CD4-positive, alpha-beta T cell (primary cell): ENCODE measurements at places on chromosomes 4 and X.

GRCh38 chr4:36426741-36427140, 145.3 kb downstream of the DTHD1 start:
- H3K4me3 ChIP-seq, result no peak overlapping the region
- H3K27ac ChIP-seq, result no peak overlapping the region
- no peaks in the 10 kb centered on the region for H3K27me3 ChIP-seq
- no peaks in the 10 kb centered on the region for H3K4me1 ChIP-seq

DNA sequence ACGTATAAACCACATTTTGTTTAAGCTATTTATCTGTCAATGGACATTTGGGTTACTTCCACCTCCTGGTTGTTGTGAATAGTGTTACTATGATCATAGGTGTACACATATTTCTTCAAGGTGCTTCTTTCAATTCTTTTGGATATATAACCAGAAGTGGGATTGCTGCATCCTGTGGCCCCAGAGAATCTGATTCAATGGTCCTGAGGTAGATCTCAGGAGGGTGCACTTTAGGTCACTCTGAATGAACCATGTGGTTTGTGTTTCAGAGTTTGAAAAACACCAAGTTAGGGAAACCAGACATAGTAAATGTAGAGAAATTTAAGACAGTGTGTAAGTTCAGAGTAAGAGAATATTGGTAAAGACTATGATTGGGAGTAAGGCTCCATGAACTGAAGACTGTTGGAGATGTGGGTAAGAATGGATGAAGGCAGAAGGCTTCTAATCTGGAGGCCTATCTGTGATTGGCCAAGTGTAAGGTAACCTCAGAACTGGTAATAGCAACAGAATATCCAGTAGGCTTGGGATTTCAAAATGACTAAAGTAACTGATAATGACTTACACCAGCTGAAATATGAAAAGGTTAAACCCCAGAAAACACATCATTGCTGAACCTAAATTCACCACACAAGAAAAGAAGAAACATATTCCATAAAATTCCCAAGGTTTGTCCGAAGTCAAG, 236.9 kb downstream of the CAMK2D start:
- H3K27me3 ChIP-seq, result no peaks in the 10 kb centered on the region
- no peak for DNase-seq
- peaks cover 42% of the 10 kb centered on the region for H3K36me3 ChIP-seq
- H3K4me1 ChIP-seq, result no peaks in the 10 kb centered on the region

GRCh38 chr4:76655566-76656479, 220.8 kb downstream of the SHROOM3 start:
- H3K4me3 ChIP-seq, result no peak overlapping the region
- no peaks in the 10 kb centered on the region for H3K36me3 ChIP-seq
- H3K27me3 ChIP-seq, result no peaks in the 10 kb centered on the region
- no peak for DNase-seq
- no peak overlapping the region for H3K27ac ChIP-seq
- no peaks in the 10 kb centered on the region for H3K4me1 ChIP-seq

DNA sequence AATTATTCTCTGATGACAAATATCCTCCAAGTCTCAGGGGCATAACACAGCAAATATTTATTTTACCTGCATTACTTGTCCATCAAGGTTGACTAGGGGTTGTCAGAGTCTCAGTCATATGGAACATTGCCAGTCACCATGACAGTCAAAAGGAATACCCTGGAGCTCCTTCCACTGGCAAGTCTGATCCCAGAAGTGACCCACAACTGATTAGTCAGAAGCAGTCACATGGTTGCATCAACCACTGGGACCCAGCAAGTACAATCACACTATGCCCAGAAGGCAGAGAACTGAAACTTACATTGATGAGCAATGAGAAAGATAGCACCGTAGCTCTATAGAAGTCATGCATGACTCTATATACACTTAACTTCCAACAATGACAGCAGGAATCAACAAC, 41.9 kb upstream of the SOD3 start:
- H3K27ac ChIP-seq, result no peak overlapping the region
- no peak for DNase-seq
- H3K27me3 ChIP-seq, result no peaks in the 10 kb centered on the region
- H3K4me1 ChIP-seq, result no peaks in the 10 kb centered on the region

DNA sequence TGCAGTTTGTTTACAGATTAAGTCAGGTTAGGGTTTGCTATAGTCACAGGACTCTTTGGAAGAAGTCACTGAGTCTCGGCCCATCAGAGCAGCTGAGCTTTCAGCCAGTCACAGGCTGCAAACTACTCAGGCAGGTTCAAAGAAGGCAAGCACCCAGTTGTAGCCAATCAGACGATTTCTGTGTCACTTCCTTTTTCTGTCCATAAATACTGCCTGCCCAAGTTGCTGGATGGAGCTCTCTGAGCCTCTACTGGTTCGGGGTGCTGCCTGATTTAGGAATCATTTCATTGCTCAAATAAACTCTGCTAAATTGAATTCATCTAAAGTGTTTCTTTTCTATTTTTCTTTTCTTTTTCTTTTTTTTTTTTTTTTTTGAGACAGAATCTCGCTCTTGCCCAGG, 7.3 kb upstream of the SH3BP2 start:
- H3K4me1 ChIP-seq, result peaks cover 49% of the 10 kb centered on the region
- no peak for DNase-seq

- no peaks in the 10 kb centered on the region for H3K36me3 ChIP-seq
- H3K27me3 ChIP-seq, result no peaks in the 10 kb centered on the region
Observed at GRCh38 chrX:13110433-13111324, 66.3 kb upstream of the FAM9C start.

DNA sequence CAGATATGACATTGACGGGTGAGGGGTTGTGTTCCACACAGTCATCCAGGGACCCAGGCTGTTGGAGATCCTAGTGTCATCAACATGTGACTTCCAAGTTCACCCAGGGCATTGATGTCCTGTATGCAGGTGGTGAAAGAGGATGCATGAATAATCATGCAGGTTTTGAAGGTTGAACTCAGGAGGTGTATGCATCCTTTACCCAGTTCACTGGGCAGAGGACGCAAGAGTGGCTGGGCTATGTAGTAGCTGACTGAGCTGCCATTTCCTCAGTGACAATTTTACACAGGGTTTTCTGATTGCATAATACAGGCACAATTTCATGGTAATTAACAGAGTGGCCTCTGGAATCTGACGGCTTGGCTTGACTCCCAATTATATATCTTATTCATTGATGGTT, 323.0 kb downstream of the HS3ST1 start:
- H3K4me1 ChIP-seq, result no peaks in the 10 kb centered on the region
- no peaks in the 10 kb centered on the region for H3K27me3 ChIP-seq
- H3K36me3 ChIP-seq, result no peaks in the 10 kb centered on the region
- H3K27ac ChIP-seq, result no peak overlapping the region

DNA sequence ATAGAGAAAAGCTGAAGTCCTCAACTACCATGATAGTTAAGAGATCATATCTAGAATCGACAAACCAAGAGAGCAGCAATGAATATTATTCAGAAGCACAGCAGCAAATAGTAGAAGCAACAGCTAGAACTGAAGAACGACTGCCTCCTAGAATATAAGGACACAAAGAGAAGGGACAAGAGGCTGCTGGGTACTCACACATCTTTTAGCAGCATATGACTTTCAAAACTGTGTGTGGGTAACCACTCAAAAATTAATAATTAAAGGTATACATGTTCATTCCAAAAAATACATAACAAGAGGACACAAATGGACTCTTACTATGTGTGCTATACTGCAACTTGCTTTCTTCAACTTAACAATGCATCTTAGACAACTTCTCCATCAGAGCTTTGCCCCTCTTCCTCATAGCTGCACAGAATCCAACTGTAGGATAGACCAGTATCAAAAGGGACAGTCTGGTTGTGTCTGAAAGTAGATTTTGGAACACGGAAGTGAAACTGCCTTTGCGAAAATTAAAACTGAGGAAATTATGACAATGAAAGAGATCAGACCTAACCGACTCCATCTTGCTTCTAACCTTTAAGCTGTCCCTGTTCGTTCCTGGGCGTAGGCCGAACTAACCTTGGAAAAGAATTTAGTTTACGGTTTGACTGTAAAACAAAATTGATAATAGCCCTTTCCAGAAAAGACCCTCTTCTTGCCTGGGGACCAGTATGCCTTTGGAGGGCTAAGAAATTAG, 125.7 kb downstream of the SH3KBP1 start:
- DNase-seq, result no peak
- H3K4me3 ChIP-seq, result no peak overlapping the region
- H3K4me1 ChIP-seq, result peaks cover 48% of the 10 kb centered on the region

- H3K36me3 ChIP-seq, result no peaks in the 10 kb centered on the region
- H3K27me3 ChIP-seq, result no peaks in the 10 kb centered on the region
- H3K4me3 ChIP-seq, result no peak overlapping the region
- DNase-seq, result no peak
Observed at GRCh38 chr4:173367946-173368345, 2.8 kb upstream of the SAP30 start.

- H3K4me1 ChIP-seq, result no peaks in the 10 kb centered on the region
- H3K27me3 ChIP-seq, result no peaks in the 10 kb centered on the region
- no peaks in the 10 kb centered on the region for H3K36me3 ChIP-seq
- DNase-seq, result no peak
Observed at GRCh38 chr4:112859456-112860184, 189.8 kb upstream of the ANK2 start.

DNA sequence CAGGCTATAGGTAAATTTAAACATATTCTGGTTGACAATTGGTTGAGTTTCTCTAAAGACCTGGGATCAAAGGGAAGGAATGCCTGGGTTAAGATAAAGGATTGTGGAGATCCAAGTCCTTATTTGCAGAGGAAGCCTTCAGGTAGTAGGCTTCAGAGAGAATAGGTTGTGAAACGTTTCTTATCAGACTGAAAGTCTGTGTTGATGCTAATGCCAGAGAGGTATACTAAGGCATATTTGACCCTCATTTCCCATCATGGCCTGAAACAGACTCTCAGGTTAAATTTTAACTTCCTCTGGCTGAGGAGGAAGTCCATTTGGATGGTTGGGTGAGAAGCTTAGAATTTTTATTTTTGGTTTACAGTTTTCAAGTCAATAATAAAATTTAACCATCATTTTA, 48.1 kb downstream of the UGT2A2 start:
- no peaks in the 10 kb centered on the region for H3K36me3 ChIP-seq
- H3K27ac ChIP-seq, result no peak overlapping the region
- H3K27me3 ChIP-seq, result no peaks in the 10 kb centered on the region
- no peaks in the 10 kb centered on the region for H3K4me1 ChIP-seq
- no peak overlapping the region for H3K4me3 ChIP-seq

GRCh38 chrX:1450361-1451161, 2.1 kb downstream of the ASMTL start:
- H3K27me3 ChIP-seq, result no peaks in the 10 kb centered on the region
- H3K27ac ChIP-seq, result peak overlapping the region; percentile 18
- H3K4me3 ChIP-seq, result no peak overlapping the region
- no peak for DNase-seq
- peaks cover 34% of the 10 kb centered on the region for H3K4me1 ChIP-seq

DNA sequence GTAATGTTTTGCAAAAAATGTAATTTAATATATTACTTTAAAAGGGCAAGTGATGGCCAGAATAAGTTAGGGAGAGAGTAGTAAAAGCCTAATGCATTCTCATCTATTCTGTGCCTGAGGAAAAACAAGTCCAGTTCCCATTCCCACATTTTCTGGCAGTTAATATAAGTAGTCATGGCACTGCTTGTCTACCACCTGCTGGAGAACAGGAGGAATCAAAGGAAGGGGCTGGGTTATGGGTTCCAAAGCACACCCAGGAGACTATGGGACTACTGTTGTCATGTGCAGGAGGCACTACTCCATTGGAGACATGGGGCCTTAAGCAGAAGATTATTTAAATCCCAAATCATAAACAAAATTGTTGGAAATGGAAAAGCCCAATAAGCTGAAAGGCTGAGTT, 2618.6 kb downstream of the ARAP2 start:
- DNase-seq, result no peak
- no peaks in the 10 kb centered on the region for H3K36me3 ChIP-seq
- H3K4me1 ChIP-seq, result no peaks in the 10 kb centered on the region
- H3K4me3 ChIP-seq, result no peak overlapping the region
- H3K27me3 ChIP-seq, result no peaks in the 10 kb centered on the region

GRCh38 chr4:128600996-128601871, 208.3 kb upstream of the JADE1 start:
- no peaks in the 10 kb centered on the region for H3K27me3 ChIP-seq
- DNase-seq, result no peak
- no peak overlapping the region for H3K27ac ChIP-seq
- H3K36me3 ChIP-seq, result no peaks in the 10 kb centered on the region
- no peak overlapping the region for H3K4me3 ChIP-seq
- H3K4me1 ChIP-seq, result no peaks in the 10 kb centered on the region

DNA sequence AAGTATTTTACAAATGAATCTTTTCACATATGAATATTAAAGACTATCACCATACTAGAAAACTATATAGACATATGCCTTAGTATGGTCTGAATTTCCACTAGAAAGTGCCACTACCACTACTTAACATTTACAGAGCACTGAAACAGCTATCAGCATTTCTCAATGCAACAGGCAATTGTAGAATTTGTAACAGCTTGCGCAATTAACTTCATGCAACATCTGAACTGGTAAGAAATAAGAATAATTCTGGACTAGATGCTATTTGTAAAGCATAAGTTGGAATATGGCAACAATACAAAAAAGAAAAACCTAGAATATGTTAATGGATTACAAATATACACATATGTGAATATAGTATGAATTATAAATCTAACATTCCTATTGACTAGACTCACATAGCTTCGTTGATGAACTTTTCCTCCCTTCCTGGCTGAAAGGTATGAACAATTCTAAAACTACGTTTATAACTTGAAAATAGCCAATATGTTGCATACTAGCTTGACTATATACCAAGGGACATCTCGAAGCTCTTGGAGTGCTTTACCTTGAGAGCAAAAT, 82.0 kb downstream of the ATP8A1 start:
- peaks cover 7% of the 10 kb centered on the region for H3K36me3 ChIP-seq
- no peak for DNase-seq
- no peaks in the 10 kb centered on the region for H3K4me1 ChIP-seq
- H3K4me3 ChIP-seq, result no peak overlapping the region
- no peaks in the 10 kb centered on the region for H3K27me3 ChIP-seq

- DNase-seq, result no peak
- H3K27me3 ChIP-seq, result no peaks in the 10 kb centered on the region
- H3K36me3 ChIP-seq, result no peaks in the 10 kb centered on the region
- no peaks in the 10 kb centered on the region for H3K4me1 ChIP-seq
- no peak overlapping the region for H3K4me3 ChIP-seq
Observed at GRCh38 chr4:176099314-176099713, 33.7 kb downstream of the WDR17 start.

- no peaks in the 10 kb centered on the region for H3K4me1 ChIP-seq
- no peaks in the 10 kb centered on the region for H3K27me3 ChIP-seq
- no peak overlapping the region for H3K4me3 ChIP-seq
- no peaks in the 10 kb centered on the region for H3K36me3 ChIP-seq
- no peak for DNase-seq
Observed at GRCh38 chr4:29066861-29067260, 1653.3 kb upstream of the PCDH7 start.

- no peaks in the 10 kb centered on the region for H3K27me3 ChIP-seq
- peaks cover 35% of the 10 kb centered on the region for H3K4me1 ChIP-seq
- no peak overlapping the region for H3K4me3 ChIP-seq
- H3K27ac ChIP-seq, result no peak overlapping the region
- no peaks in the 10 kb centered on the region for H3K36me3 ChIP-seq
- DNase-seq, result no peak
Observed at GRCh38 chrX:18887825-18888212, 96.1 kb downstream of the PHKA2 start.
